WTC11 (cell line): ENCODE measurements at places on chromosomes 1 and 21. TPM values are rescaled to one million over a fixed set of nuclear protein-coding genes. Genes with fewer than 3 reads are reported as not detected.
A peak's percentile ranks its signal among the peaks of the same experiment; 100 is the strongest.

DNA sequence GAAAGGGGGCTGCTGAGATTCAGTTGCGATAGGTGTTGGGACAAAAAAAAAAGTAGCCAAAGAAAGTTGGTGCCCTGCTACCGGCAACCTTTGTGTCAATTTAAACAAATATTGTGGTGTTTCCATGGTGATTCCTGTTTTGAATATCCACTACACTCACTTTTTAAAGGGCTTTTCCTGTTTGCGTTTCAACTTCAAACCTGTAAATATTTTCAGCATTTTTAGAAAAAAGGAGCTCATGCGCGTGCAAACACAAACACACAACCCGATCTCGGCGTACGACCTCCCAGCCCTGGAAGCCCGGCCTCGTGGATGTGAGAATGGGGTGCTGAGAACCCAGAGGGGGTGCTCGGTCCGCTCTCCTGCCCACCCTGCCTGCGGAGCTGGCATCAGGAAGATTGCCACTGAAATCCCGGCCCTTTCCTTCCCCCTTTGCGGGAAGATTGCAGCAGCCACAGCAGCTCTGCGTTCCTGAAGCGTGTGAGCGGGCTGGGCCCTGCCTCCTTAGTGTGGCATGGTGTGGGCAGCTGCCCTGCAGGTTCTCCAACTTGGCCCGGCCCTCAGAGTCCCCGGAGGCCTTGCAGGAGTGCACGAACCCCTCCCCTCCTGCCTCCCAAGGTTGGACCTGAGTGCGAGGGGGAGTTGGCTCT lies 34.8 kb downstream of the CASZ1 start:
- peaks cover 20% of the 10 kb centered on the region for H3K4me1 ChIP-seq
- H3K27me3 ChIP-seq: no peaks in the 10 kb centered on the region
- no peak overlapping the region for H3K4me3 ChIP-seq

- no peak overlapping the region for H3K27ac ChIP-seq
- H3K27me3 ChIP-seq: peaks cover 30% of the 10 kb centered on the region
- no peaks in the 10 kb centered on the region for H3K36me3 ChIP-seq
- no peak for DNase-seq
These were observed 6.6 kb downstream of the PLEKHN1 start for GRCh38 chr1:972726-973458.

GRCh38 chr1:34547046-34547674 lies 207.7 kb upstream of the GJB5 start:
- H3K4me3 ChIP-seq: no peak overlapping the region
- peak; percentile 35 for DNase-seq
- H3K36me3 ChIP-seq: no peaks in the 10 kb centered on the region
- no peak overlapping the region for H3K27ac ChIP-seq

- DNase-seq: no peak
- H3K4me3 ChIP-seq: no peak overlapping the region
- H3K36me3 ChIP-seq: no peaks in the 10 kb centered on the region
- H3K27ac ChIP-seq: no peak overlapping the region
- H3K4me1 ChIP-seq: no peaks in the 10 kb centered on the region
- H3K27me3 ChIP-seq: no peaks in the 10 kb centered on the region
These were observed 481.8 kb downstream of the USP25 start for GRCh38 chr21:16211339-16212303.

GRCh38 chr1:228437424-228437962 lies 20.8 kb upstream of the TRIM17 start:
- peaks cover 5% of the 10 kb centered on the region for H3K4me1 ChIP-seq
- no peak for DNase-seq
- H3K36me3 ChIP-seq: no peaks in the 10 kb centered on the region
- H3K4me3 ChIP-seq: no peak overlapping the region
- peaks cover 81% of the 10 kb centered on the region for H3K27me3 ChIP-seq

- no peaks in the 10 kb centered on the region; the same call in 1 of the 2 replicates for H3K27me3 ChIP-seq
- DNase-seq: no peak
- H3K4me3 ChIP-seq: no peak overlapping the region
- H3K27ac ChIP-seq: no peak overlapping the region
- H3K36me3 ChIP-seq: peaks cover 4% of the 10 kb centered on the region
- H3K4me1 ChIP-seq: peaks cover 28% of the 10 kb centered on the region
These were observed 33.2 kb upstream of the BSDC1 start for GRCh38 chr1:32427264-32427963.

DNA sequence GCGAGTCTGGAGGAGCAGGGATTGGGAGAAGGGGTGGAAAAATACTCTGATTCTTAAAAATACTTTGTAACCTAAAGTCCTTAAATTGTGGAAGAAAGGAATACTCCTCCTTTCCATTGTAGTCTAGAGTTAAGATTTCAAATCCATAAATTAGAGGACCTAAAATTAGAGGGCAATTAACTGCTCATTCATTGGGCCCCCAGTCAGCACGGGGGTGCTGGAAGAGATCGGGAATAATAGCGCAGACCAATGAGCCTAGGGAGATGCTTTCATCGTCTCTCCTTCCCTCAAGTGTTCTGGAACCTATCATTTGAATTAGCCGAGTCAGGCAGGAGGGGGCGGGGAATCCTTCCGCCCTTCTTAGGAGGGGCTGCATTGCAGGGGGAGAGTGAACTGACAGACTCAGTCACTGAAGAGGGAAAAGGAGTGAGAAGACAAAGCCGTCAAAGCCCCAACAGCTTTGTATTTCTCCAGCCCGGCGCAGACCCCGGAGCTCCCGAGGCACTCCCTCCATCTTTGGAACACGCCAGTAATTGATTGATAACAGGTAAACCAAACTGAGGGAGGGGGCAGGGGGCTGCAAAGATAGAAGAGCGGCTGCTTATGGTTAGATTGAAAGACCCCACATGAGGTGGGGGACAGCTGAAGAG lies at the start of gene MLLT11:
Gene MLLT11 (plus strand): TSS at position 391 of the 650 bp plus-strand sequence. CDS start 6,828 bp downstream, outside the sequence.
- H3K27me3 ChIP-seq: no peaks in the 10 kb centered on the region
- H3K27ac ChIP-seq: peak within 1 kb of the TSS; percentile 81
- H3K4me1 ChIP-seq: peaks cover 51% of the 10 kb centered on the region
- H3K36me3 ChIP-seq: peaks cover 22% of the 10 kb centered on the region
- peak within 1 kb of the TSS; percentile 79 for H3K4me3 ChIP-seq

DNA sequence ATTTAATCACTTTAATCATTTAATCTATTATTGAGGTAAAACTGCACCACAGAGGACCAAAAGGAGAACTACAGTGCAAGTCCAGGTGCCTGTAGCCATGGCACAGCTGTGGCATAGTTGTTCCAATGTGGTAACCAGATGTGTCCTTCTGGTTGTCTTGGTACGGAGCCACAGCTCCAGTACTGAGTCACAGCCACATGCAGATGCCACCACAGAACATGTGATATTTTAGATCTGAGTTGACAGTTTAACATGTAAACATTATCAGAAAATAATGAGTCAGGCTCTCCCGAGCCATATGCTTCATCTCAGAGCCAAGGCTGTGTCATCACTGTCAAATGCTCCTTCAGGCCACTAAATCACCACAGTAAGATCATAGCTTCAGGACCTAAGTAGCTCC lies 56.4 kb upstream of the RGS7 start:
- H3K36me3 ChIP-seq: no peaks in the 10 kb centered on the region
- DNase-seq: no peak
- no peaks in the 10 kb centered on the region for H3K4me1 ChIP-seq
- H3K4me3 ChIP-seq: no peak overlapping the region

DNA sequence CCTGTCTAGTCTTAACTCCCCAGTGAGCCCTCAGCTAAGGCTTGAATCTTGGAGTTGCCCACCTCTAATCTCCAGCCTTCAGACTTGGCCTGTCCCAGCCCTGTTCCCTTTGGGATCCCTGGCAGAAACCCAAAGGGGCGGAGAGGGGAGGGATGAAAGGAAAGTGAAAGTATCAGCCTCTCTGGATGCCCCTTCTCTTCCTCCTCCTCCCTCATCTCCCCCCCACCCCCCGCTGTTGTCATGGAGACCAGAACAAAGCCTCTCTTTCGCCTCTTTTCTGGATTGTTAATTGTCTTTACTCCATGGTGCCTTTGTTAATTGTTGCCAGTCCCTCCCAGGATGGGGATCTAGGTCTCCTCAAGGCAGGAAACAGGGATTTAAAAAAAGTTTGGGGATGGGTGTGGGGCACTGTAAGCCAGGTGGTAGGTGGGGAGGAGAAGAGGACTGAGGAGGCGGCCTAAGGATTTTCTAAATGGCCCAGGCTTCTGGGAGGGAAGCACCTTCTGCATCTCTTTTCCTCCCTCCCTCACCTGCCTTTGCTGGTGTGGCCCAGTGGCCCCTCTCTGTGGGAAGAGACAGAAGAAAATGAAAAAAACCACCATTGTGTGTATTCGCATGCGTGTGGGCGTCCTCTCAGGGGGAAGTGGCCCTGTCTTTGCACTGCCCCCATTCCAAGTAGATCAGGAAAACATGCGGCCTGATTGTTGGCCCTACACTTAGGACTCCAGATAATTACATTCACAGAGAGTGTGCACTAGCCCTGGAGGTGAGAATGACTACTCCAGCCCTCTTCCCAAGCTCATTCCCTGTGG lies 7.5 kb upstream of the SOX13 start:
- H3K27me3 ChIP-seq: no peaks in the 10 kb centered on the region; the same call in 1 of the 2 replicates
- H3K27ac ChIP-seq: peak overlapping the region; percentile 96
- peak overlapping the region; percentile 44 for H3K4me3 ChIP-seq
- H3K4me1 ChIP-seq: peaks cover 51% of the 10 kb centered on the region
- peak; percentile 37 for DNase-seq
- peaks cover 5% of the 10 kb centered on the region for H3K36me3 ChIP-seq

The RCSD1 gene
- 0.23 to 0.71 TPM (median 0.50 TPM) in 3 replicates for total RNA-seq

The AMY1C gene
- total RNA-seq: not detected in 3 replicates

The VWA5B1 gene
- 1.1 to 1.5 TPM (median 1.4 TPM) in 3 replicates for total RNA-seq
